ENCODE measurements at places on chromosomes 5 and 9. TPM values are rescaled to one million over a fixed set of nuclear protein-coding genes. Genes with fewer than 3 reads are reported as not detected.

- peak; percentile 92 for DNase-seq
Measured at GRCh38 chr5:172764861-172765765, 5.9 kb downstream of the DUSP1 start.

DNA sequence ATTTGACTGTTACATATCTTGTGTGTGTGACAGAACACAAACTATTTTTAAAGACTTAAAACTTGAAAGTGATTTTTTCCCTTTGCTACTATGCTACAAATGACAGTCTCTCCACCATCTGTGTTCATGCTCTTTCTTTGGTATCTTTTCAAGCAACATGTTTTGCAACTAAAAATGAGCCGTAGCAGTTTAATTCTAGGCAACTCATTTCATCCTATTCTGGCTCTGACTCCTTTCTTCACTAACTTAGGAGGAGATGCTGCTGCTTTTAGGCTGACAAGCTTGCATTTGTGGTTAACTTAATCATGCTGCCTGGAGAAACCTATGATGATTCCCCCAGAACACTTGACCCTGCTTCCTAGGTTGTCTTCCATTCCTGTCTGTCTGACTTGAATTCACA, 100.6 kb downstream of the HACD4 start:
- no peak for DNase-seq

- DNase-seq = no peak
Measured at GRCh38 chr9:127991757-127992274, 11.0 kb upstream of the EEIG1 start.

DNA sequence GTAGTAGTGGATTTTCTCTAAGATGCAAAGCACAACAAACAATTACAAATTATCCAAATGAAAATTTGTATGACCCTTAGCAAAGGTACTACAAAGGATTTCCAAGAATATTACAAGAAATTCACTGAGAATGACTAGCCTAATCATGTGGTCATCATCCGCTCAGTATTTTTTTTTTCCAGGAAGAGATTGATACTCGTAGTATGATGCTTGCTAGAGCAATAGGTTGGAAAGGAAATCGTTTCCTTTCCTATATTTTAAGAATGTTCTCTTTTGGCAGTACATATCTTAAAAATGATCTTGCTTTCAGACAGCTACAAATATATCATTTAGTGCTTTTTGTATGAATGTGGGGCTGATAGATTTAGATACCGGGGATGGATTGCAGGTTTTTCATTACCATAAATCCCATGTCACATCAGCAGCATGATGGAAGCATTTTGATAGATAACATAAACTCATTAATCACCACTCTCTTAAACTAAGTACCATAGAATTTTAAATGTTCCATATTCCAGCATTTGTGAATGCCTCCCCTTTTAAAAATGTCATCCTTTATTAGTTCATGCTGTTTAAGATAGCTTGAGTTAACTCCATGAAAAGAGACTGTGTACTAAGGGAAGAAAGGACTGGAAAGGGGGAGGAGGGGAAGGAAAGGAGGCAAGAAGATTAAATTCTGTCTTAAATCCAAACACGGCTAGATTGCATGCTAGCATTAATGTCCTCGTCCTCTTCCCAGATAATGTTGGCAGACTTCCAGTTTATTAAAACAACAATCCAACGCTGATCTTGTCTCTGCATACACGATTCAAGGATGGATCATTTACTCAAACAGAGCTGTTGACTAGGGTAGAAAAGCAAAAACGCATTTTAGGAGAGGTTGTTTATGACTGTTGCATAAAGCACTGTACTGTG, 311.7 kb upstream of the ZNF608 start:
- peak; percentile 8 for DNase-seq

DNA sequence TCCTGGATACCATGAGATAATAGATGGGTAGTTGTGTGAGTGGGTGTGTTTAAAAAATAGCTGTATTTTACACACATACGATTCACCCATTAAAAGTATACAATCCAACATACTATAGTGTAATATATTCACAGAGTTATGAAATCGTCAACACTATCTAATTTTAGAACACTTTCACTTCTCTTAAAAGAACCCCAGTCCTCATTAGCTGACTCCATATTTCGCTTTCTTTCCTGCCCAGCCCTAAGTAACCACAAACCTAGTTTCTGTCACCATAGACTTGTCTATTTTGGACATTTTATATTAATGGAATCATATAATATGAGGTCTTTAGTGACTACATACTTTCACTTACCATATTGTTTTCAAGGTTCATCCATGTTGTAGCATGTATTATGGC, 63.8 kb upstream of the S1PR3 start:
- no peak for DNase-seq

GRCh38 chr9:123453831-123454321, 97.9 kb downstream of the CRB2 start:
- DNase-seq = no peak

GRCh38 chr9:129128689-129129088, 17.5 kb downstream of the PTPA start:
- no peak for DNase-seq

GRCh38 chr5:173774271-173774761, 113.8 kb upstream of the CPEB4 start:
- DNase-seq = no peak

DNA sequence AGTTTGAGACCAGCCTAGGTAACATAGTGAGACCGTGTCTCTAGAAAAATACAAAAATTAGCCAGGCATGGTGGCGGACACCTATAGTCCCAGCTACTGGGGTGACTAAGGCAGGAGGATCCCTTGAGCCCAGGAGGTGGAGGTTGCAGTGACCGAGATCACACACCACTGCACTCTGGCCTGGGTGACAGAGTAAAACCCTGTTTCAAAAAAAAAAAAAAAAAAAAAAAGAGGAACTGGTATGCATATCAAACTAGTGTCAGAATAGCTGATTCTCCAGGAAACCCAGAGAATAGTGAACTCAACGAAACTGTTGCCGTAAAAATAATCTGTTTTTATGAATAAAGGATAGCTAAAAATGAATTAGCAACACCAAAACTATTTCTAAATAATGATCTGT, 126.6 kb upstream of the BASP1 start:
- DNase-seq = no peak

- DNase-seq = no peak
Measured at GRCh38 chr5:175690025-175690424, 32.2 kb downstream of the HRH2 start.

DNA sequence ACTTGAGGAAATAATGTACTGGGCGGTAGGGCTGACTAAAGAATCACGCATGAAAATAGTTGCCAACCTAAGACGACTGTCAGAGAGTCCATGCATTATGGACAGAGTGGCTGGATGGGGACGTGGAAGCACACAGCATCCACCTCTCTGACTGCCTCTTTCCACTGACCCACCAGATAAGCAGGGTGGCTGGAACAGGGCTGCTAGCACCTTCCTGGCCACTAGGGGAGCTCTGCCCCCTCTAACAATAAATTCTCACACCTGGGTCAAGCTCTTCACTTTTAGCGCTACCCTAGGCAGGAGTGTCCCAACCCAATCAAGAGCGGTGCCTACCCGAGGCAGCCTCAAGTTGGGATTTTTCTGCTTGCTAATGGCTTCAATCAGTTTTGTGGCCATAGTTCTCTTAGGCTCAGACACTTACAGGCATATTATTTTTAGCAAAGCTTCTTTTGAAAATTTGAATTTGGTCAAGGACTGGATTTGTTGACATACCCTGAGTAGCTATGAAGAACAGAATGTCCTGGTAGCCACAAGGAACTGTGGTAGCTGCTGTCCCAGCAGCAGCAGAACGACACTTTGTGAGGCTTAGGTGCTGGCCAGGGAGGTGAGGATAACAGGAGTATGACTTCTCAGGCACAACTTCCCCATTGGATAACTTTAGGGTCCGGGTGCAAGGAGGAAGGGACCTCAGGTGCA, 6.9 kb upstream of the TPM2 start:
- DNase-seq = no peak

PCDHB10 gene
- total RNA-seq = 0.19 TPM

PRELID2 gene
- total RNA-seq = 6.6 TPM

FOXD4L4 gene
- 0.09 TPM for total RNA-seq

SPAAR gene
- total RNA-seq = 0.09 TPM

NR5A1 gene
- 0.52 TPM for total RNA-seq

EDIL3 gene
- 0.52 TPM for total RNA-seq
